ENCODE measurements at places on chromosomes 6 and 20.

- H3K27ac ChIP-seq: peak overlapping the region; percentile 91
- no peaks in the 10 kb centered on the region for H3K27me3 ChIP-seq
- H3K4me3 ChIP-seq: peak overlapping the region; percentile 78
Observed at GRCh38 chr6:30344191-30344867, 627 bp upstream of the RPP21 start.

GRCh38 chr6:134007077-134007476 lies 45.3 kb downstream of the SLC2A12 start:
- no peak overlapping the region for H3K27ac ChIP-seq
- no peak for DNase-seq
- H3K36me3 ChIP-seq: peaks cover 25% of the 10 kb centered on the region
- H3K4me3 ChIP-seq: no peak overlapping the region
- peaks cover 11% of the 10 kb centered on the region for H3K4me1 ChIP-seq

DNA sequence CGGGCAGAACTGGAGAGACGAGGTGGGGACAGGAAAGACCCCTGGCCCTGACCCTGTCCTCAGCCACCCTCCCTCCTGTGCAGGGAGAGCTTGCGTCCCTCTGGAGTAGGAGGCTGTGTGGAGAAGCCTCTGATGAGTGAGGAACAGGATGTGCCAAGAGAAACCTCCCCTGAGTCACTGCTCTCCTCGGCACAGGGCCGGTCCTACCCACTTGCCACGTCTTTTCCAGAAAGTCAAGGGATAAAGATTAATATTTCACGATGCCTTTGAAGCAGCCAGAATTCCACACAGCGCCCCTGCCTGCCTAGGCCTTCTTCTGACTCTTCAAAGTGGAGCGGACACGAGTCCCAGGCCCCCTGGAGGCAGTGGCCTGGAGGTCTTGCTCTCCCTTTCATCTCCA lies 34.9 kb upstream of the THBS2 start:
- H3K4me1 ChIP-seq: peaks cover 5% of the 10 kb centered on the region
- peaks cover 43% of the 10 kb centered on the region for H3K27me3 ChIP-seq
- peak overlapping the region; percentile 72 for H3K27ac ChIP-seq
- H3K4me3 ChIP-seq: no peak overlapping the region
- peak; percentile 31 for DNase-seq

- no peaks in the 10 kb centered on the region for H3K27me3 ChIP-seq
- peaks cover 15% of the 10 kb centered on the region for H3K36me3 ChIP-seq
- peaks cover 36% of the 10 kb centered on the region for H3K4me1 ChIP-seq
- DNase-seq: no peak
Observed at GRCh38 chr6:155263373-155264063, at the start of gene CLDN20. Gene CLDN20 (plus strand): TSS chr6:155264013. CDS start chr6:155275720, 11,707 bp downstream.

DNA sequence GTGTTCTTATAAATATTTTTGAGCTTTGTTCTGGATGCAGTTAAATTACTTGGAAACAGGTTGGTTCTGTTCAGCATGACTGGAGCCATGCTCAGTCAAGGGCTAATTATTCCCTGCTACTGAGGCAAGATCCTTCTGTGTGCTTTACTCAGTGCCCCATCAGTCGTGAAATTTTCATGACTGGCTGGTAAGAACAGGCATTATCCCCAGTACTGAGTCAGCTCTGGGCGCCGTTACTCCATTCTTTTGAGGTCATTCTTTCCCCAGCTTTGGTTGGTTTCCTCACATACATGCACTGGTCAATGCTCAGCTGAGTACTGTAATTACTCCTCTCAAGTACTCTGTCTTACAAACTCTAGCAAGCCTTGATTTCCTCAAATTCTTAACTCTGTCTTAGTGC lies 71.3 kb downstream of the CDKAL1 start:
- H3K27ac ChIP-seq: no peak overlapping the region
- H3K4me3 ChIP-seq: no peak overlapping the region
- H3K4me1 ChIP-seq: no peaks in the 10 kb centered on the region
- no peaks in the 10 kb centered on the region for H3K27me3 ChIP-seq
- H3K36me3 ChIP-seq: no peaks in the 10 kb centered on the region

GRCh38 chr6:356828-357251 lies 34.7 kb upstream of the IRF4 start:
- H3K27ac ChIP-seq: no peak overlapping the region
- H3K4me3 ChIP-seq: no peak overlapping the region
- peaks cover 9% of the 10 kb centered on the region for H3K4me1 ChIP-seq
- no peaks in the 10 kb centered on the region for H3K36me3 ChIP-seq
- no peaks in the 10 kb centered on the region for H3K27me3 ChIP-seq
- DNase-seq: peak; percentile 71
